ENCODE measurements at places on chromosomes 16 and 17.

GRCh38 chr17:41294016-41294415 is 8.6 kb downstream of the KRTAP29-1 start:
- no peaks in the 10 kb centered on the region for H3K36me3 ChIP-seq
- H3K4me3 ChIP-seq, result no peak overlapping the region
- H3K4me1 ChIP-seq, result no peaks in the 10 kb centered on the region
- H3K27ac ChIP-seq, result no peak overlapping the region
- peaks cover 14% of the 10 kb centered on the region for H3K27me3 ChIP-seq
- DNase-seq, result no peak

- no peak for DNase-seq
- no peaks in the 10 kb centered on the region for H3K36me3 ChIP-seq
- H3K27me3 ChIP-seq, result peaks cover 11% of the 10 kb centered on the region
- peaks cover 33% of the 10 kb centered on the region for H3K4me1 ChIP-seq
- no peak overlapping the region for H3K4me3 ChIP-seq
These were observed 4.0 kb upstream of the ZFHX3 start for GRCh38 chr16:73051961-73052360.

- H3K4me3 ChIP-seq, result no peak overlapping the region
- H3K27me3 ChIP-seq, result peaks cover 14% of the 10 kb centered on the region
- peaks cover 22% of the 10 kb centered on the region for H3K4me1 ChIP-seq
- H3K27ac ChIP-seq, result no peak overlapping the region
- no peak for DNase-seq
These were observed 16.2 kb downstream of the DYNLRB2 start for GRCh38 chr16:80557037-80557436.

DNA sequence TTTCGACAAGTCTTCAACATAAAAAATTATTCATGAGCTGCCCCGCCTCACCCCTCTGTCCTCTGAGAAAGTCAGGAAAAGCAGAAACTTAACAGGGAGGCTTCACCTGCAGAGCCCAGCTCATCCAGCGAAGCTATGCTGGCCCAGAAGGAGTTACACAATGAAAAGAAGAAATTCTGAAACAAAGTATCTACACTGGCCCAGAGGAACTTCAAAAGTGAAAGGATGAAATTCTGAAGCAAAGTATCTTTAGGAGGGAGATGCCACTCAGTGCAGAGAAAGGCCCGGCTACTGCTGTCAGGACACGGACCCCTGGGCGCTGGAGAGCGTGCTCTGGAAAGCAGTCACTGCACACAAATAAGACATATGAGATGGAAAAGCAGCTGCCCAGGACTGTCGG is 1.6 kb downstream of the GALNS start:
- H3K27ac ChIP-seq, result peak overlapping the region; percentile 25
- no peaks in the 10 kb centered on the region for H3K27me3 ChIP-seq
- H3K4me3 ChIP-seq, result peak overlapping the region; percentile 68
- peaks cover 9% of the 10 kb centered on the region for H3K36me3 ChIP-seq
- DNase-seq, result no peak

DNA sequence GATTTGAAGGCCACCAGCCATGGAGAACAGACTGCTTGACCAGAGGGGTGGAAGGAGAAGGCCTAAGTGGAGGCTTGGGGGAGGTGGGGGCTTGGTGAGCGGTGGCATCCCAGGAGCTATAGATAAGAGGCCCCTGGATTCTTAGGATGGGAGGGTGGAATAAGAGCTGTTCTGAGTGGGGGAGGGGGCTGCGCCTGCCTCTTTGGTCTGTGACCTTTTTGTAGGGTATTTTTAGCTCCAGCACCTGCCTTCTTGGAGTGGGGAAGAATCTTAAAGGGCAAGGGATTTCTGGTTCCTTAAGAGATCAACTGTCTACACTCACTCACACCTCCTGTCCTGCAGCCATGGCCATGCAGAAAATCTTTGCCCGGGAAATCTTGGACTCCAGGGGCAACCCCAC is 567 bp downstream of the ENO3 start:
- no peak for DNase-seq
- H3K27ac ChIP-seq, result peak overlapping the region; percentile 96
- peaks cover 28% of the 10 kb centered on the region for H3K4me1 ChIP-seq
- no peaks in the 10 kb centered on the region for H3K27me3 ChIP-seq
- peak overlapping the region; percentile 85 for H3K4me3 ChIP-seq

GRCh38 chr16:85416228-85417109 is 196.7 kb upstream of the GSE1 start:
- no peak overlapping the region for H3K27ac ChIP-seq
- H3K27me3 ChIP-seq, result peaks cover 9% of the 10 kb centered on the region
- no peaks in the 10 kb centered on the region for H3K36me3 ChIP-seq
- peaks cover 7% of the 10 kb centered on the region for H3K4me1 ChIP-seq
- peak; percentile 82 for DNase-seq
- H3K4me3 ChIP-seq, result no peak overlapping the region

DNA sequence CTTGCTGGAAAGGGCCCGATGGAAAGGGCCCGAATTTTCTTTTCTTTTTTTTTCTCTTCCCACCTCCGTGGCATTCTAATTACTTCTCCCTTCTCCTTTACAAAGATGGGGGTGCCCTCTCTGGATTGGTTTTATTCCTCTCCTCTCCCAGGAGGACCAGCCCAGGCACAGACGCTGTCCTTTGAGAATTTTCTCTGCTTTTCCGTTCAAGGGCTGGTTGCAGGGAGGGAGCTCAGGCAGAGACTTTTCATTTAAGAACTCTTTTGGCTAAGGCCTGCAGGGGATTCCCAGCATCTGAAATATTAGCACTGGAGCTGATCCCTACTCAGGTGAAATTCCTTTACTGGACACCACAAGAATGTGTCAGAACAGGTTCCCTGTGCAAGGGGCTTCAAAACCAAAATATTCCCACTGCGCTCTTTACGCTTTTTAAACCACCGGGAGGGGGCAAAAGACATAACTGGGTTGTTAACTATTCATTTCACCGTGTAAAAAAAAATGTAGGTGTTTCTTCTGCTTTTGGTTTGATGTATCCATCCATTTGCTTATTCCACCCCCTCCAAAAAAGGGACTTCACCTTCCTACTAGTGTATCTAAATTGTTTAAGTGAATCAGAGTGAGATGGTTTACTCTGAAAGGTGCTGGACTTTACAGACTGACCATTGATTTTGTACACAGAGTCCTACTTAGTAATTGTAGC is 1.4 kb downstream of the NFAT5 start:
- H3K4me3 ChIP-seq, result peak overlapping the region; percentile 98
- H3K27ac ChIP-seq, result peak overlapping the region; percentile 91
- H3K27me3 ChIP-seq, result no peaks in the 10 kb centered on the region
- peak; percentile 29 for DNase-seq

DNA sequence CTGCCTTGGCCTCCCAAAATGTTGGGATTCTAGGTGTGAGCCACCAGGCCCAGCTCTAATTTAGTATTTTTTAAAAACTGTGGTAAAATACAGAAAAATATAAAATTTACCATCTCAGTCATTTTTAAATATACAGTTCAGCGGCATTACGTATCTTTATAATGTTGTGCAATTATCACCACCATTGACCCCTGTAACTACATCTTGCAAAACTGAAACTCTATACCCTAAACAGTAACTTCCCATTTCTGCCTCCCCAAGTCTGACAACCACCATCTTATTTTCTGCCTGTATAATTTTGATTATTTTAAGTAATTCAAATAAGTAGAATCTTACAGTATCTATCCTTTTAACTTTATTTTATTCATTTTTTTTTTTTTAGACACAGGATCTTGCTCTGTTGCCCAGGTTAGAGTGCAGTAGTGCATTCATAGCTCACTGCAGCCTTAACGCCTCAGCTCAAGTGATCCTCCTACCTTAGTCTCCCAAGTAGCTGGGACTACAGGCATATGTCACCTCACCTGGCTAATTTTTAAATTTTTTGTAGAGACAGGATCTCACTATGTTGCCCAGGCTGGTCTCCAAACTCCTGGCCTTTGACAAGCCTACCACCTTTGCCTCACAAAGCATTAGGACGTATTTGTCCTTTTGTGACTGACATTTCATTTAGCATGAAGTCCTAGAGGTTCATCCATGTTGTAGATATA is 10.9 kb upstream of the GGA2 start:
- H3K4me3 ChIP-seq, result no peak overlapping the region
- peaks cover 21% of the 10 kb centered on the region for H3K4me1 ChIP-seq
- no peak for DNase-seq
- H3K27me3 ChIP-seq, result no peaks in the 10 kb centered on the region

DNA sequence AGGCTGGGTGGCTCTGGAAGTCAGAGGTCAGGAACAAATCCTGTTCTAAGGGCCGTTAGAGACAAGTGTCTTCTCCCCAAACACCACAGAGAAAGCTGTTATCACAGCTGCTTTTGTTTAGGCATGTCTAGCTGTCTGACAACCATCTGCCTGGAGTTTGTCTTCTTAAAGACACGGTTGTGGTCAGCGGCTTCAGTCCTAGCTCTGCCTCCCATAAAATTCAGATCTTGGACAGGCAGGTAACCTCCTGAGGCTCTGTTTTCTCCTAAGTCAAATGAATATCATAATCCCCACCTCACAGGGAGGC is 2.3 kb upstream of the ITGA3 start:
- no peak overlapping the region for H3K4me3 ChIP-seq
- H3K27ac ChIP-seq, result no peak overlapping the region
- peaks cover 39% of the 10 kb centered on the region for H3K4me1 ChIP-seq
- peaks cover 30% of the 10 kb centered on the region for H3K27me3 ChIP-seq
- no peak for DNase-seq

DNA sequence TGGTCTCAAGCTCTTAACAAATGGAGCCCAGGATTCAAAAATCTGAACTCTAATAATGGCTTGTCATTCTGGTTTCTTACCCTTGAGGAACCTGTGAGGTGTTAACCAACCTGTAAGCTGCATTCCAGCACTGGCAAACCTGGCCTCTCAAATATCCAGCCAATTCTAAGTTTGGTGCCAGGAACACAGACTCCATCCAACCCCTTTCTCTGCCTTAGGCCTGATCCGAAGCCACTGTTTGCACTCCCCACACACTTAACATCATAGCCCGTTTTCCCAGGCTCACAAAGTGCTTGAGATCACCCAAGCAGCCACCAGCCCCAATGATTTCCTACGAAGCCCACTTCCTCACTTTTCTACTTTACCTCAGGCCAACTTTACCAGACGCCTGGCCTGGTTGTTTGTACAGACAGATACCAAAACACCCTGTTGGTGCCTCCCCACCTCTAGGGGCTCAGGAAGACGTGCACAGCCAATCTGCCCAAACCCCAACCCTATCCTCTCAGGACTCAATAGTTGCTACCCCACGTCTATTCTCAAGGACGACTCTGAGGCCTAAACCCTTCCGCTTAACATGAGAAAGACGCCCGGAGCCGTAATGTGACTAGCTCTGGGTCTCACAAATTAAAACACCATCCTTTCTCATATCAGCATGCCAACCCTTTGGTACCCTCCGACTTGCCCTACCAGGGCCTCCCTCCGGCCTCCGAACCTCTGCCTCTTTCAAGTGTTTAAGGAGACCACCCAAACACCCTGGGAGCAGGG is 3.2 kb upstream of the PER1 start:
- H3K36me3 ChIP-seq, result peaks cover 14% of the 10 kb centered on the region
- peaks cover 47% of the 10 kb centered on the region for H3K4me1 ChIP-seq
- no peak overlapping the region for H3K27ac ChIP-seq
- no peaks in the 10 kb centered on the region for H3K27me3 ChIP-seq
- H3K4me3 ChIP-seq, result no peak overlapping the region
- DNase-seq, result no peak

GRCh38 chr16:8905795-8906591 is 23.8 kb downstream of the LITAFD start:
- peaks cover 30% of the 10 kb centered on the region for H3K4me1 ChIP-seq
- no peak for DNase-seq
- H3K27ac ChIP-seq, result no peak overlapping the region
- no peak overlapping the region for H3K4me3 ChIP-seq

- no peaks in the 10 kb centered on the region for H3K4me1 ChIP-seq
- H3K27me3 ChIP-seq, result no peaks in the 10 kb centered on the region
- H3K27ac ChIP-seq, result no peak overlapping the region
- H3K4me3 ChIP-seq, result no peak overlapping the region
These were observed 295.9 kb upstream of the N4BP1 start for GRCh38 chr16:48905632-48906505.

DNA sequence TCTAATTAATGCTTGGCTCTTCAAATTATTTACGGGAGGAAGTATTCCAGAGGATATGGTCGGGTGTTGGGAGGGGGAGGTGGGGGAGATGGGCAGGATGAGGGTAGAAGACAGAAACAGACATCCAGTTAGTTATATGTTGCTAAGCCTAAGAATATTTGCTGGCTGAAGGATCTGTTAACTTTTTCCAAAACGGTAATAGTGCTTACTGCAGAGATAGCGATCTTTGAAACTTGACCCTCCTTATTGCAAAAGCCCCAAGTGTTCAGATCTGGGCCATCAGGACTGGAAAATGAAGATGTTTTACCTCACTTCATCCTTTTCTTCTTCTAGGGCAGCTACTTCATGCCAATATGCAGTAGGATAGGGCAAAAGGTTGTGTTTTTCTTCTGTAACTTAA is 27.0 kb upstream of the MMD start:
- H3K27ac ChIP-seq, result no peak overlapping the region
- peaks cover 19% of the 10 kb centered on the region for H3K4me1 ChIP-seq
- no peak overlapping the region for H3K4me3 ChIP-seq
- no peaks in the 10 kb centered on the region for H3K36me3 ChIP-seq

DNA sequence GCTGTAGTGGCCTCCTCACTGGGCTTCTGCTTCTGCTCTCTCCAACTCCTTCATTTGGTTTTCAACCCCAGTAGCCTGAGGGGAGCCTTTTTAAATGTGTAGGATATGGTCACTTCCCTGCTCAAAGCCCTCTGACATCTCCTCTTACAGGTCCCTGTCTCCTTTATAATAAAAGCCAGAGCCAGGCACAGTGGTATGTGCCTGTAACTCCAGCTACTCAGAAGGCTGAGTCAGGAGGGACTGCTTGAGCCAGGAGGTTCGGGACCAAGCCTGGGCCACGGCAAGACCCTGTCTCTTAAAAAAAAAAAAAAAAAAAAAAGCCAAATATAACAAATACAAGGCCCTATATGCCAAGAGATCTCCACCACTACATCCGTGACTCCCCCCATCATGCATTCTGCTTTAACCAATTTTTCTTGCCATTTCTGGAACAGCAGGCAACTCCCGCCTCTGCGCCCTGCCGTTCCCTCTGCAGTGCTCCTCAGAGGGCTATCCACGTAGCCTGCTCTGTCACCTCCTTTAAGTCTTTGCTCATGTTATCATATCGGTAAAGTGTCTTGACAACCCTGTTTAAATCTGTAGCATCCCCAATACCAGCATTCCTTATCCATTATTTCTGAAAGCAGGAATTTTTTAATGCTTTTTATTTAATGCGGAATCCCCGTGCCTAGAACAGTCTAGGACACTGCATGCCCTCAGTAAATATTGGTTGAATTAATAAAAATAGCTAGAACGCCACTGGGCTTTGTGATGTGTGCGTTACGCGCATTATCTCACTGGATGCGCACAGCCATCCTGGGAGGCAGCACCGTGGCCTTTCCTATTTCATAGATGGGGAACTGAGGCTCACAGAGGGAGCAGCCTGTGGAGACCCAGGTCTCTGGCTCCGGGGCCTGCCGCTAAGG is 9.5 kb downstream of the ZNF771 start:
- H3K27ac ChIP-seq, result peak overlapping the region; percentile 45
- no peak for DNase-seq
- H3K27me3 ChIP-seq, result no peaks in the 10 kb centered on the region
- H3K36me3 ChIP-seq, result peaks cover 28% of the 10 kb centered on the region

GRCh38 chr17:74490716-74491115 is 24.3 kb downstream of the CD300A start:
- H3K4me3 ChIP-seq, result no peak overlapping the region
- H3K27ac ChIP-seq, result no peak overlapping the region

Measured in activated naive CD4-positive, alpha-beta T cell treated with anti-CD3 and anti-CD28 coated beads, Interleukin-2, amount 10 ng/mL, durations not matched to agents 7 days and 5 days (primary cell).